ENCODE measurements at places on chromosomes 13 and 19.

DNA sequence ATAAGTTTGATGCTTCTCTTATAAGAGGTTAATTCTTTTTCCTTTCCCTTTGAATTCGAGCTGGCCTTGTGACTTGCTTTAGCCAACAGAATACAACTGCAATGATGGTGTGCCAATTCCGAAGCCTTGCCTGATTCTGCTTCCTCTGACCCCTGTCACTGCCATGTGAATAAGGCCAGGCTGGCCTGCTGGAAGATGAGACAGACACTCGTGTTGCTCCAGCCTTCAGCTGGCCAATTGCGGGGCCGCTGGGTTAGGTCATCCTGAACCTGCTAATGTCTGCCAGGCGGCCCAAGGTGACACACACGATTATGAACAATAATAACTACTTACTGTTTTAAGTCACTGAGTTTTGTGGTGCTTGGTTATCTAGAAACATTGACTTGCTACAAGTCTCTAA, 352.0 kb downstream of the MYO16 start:
- DNase-seq: no peak

DNA sequence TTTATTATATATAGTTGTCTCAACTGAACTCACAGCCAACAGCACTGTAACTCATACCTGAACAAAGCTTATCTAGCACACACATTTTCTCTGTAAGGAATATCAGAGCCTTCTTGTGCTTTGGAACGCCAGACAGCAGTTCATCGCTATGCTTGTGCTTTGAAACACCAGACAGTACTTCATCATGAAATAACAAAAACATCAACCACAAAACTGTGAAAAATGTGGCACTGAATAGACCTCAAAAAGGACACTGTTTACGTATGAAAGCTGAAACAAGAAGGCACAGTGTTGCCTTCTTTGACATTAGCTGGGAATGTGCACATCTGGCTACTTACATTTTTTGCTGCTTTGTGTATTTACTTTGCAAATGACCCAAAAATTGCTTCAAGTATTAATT, 160.2 kb downstream of the PDS5B start:
- DNase-seq: no peak

DNA sequence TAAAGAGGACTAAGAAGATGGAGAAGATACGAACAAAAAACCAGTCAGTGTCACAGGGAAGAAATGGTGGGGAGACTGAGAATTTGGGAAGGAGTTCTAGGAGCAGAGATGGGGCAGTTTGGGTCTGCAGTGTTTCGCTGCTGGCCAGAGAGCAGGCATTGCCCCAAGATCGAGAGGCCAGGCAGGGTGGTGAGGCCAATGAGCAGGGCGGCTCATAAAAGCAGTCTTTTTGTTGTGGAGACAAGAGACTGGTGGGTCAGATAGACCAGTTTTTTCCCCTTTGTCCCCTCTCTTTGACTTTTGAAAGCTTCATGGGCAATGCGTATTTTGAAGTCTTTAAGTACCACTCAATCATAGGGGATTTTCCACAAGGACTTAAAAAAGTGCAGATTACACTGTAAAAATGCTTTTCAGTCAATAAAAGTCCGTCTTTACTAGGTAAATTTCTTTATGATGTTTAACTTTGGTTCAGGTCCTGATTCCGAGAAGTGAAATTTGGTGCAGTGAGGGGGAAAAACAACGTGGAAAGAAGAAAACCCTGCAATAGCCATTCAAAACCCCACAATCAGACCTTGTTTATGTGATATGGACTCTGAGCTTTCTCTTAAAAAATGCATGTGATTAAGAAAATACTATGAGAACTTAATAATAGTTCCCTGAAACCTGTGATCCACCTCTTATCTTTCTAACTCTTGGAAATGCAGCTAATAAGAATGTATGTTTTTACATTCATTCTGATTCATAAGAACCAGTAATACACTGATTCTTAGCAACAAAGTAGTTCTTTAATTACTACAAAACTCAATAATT, 338.9 kb downstream of the KLF5 start:
- no peak for DNase-seq

- DNase-seq: no peak
Measured at GRCh38 chr13:73075954-73076353, 17.1 kb downstream of the KLF5 start.

DNA sequence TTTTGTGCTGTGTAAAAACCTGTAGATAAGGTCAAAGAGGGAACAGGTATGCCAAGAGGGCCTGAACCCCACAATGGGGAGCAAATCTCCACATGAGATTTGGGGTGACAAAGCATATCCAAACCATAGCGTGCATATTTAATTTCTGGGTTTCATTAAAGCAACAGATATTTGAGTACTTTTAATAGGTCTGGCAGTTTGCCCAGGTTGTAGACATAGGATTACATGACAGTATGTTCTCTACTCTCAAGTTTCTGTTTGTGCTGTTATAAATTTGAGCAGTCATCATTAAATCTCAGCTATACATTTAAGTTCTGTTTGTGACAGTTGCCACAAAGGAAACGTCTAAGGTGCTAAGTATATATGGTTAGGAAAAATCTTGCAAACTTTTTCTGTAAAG, 236.4 kb downstream of the ATP8A2 start:
- no peak for DNase-seq

DNA sequence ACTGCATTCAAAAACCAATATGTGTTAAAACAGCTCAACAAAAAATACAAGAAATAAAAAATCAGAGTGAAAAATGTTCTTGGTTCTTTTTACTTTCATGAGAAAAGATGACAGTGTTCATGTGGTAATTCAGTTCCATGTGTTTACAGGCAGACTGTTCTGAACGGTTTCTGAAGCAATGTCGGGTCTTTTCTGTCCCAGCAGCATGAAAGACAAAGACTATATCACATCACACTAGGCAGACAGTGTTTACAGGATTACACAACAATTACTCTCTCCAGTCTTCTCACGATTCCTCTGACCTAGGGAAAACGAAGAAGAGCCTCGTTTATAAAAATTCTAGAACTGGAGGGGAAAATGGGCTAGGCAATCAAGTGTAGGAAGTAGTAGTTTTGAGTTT, 83.4 kb downstream of the UBL3 start:
- no peak for DNase-seq

DNA sequence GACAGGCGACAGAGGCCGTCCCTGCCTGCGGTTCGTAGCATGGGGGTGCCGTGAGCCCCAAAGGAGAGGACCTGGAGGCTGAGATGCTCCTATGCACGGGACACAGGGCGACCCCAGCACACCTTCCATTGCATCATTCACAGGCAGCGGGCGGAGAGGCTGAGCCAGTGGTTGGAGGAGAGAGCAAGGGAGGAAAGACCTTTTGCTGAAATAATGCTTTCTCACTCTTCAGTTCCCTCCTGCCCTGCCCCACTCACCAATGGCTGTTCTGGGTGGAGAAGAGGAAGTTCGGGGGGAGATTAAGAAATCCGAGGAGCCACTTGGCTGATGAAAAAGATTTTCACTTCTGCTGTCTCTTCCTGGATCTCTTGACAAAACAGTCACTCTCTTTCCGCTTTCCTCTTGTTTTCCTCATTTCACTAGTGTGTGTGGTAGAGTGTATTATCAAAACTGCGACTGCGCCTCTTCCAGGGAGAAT, at the start of gene NLRP12:
Gene NLRP12 (minus strand): TSS at position 181 of the 478 bp plus-strand sequence. CDS start 140 bp downstream, at position 41.
- peak; percentile 39 for DNase-seq

DNA sequence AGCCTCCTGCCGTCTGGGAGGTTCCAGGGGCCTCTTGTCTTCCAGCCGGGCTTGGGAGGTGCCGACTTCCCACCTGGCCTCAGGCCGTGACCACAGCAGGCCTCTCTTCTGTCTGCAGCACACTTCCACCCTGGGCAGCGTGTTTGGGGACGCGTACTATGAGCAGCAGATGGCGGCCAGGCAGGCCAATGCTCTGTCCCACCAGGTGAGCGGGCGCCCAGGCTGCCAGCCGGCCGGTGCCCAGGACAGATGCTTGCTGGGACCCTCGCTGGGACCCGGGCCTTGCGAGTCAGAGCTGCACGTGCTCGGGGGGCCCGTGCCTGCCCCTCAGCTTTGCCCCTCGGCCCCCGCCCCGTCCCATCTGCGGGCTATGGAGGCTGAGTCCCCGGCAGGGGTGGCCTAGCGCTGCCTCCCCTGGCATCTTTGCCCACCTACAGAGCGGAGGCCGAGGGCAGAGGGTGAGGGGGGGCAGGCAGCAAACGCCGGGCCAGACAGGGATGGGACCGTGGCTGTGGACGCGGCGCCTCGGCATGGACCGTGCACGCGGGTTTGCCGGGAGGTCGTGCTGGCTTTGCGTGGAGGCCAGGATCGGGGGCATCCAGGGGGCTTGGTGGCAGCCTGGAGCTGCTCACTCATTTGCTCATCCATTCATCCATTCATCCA, 16.2 kb downstream of the COMP start:
- no peak for DNase-seq

DNA sequence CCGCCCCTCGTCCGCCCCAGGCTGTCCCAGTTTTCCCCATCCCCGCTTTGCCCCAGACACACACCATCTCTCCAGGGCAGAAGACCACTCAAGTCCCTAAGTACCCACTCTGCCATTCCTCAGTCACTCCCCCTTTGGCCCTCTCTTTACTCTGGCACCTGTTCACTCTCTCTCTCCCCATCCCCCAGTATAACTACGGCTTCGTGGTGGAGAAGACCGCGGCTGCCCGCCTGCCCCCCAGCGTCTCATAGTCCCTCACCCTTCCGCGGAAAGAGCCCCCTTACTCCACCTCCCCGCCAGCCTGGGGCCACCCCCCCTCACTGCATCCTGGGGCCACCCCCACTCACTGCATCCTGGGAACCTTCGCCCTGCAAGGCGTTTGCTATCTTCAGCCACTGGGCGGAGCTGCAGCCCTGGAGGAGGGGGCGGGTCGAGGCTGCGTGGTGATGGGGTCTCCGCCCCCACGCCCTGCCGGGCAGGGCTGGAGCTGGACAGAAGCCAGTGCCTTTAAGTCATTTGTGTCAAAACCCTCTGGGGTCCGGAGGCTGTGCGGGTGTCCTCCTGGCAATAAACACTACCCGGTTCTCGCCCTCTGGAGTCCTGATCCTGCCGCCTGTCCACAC, 5.0 kb downstream of the MVB12A start:
- DNase-seq: no peak

- no peak for DNase-seq
Measured at GRCh38 chr13:74289107-74289506, 154.9 kb upstream of the KLF12 start.

- no peak for DNase-seq
Measured at GRCh38 chr13:110760611-110761010, 47.1 kb downstream of the ING1 start.

- DNase-seq: no peak
Measured at GRCh38 chr13:39039041-39039440, 785 bp downstream of the NHLRC3 start.

DNA sequence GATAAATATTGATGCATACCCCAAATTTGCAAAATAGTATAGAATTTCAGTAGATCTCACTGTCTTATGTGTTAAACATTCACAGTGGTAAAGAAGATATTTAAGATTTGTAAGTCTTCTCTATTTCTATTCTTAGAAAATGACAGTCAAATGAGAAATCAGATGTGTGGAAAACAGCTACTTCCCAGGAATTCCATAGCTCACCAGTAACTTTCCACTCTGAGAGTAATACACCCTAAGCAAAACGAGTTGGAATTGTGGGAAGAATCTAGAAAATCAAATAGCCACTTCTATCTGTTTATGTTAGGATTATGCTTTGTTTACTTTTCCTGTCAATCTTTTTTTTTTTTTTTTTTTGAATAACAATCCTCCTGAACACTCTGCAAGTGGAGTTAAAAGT, 69.1 kb downstream of the FLT1 start:
- DNase-seq: no peak

DNA sequence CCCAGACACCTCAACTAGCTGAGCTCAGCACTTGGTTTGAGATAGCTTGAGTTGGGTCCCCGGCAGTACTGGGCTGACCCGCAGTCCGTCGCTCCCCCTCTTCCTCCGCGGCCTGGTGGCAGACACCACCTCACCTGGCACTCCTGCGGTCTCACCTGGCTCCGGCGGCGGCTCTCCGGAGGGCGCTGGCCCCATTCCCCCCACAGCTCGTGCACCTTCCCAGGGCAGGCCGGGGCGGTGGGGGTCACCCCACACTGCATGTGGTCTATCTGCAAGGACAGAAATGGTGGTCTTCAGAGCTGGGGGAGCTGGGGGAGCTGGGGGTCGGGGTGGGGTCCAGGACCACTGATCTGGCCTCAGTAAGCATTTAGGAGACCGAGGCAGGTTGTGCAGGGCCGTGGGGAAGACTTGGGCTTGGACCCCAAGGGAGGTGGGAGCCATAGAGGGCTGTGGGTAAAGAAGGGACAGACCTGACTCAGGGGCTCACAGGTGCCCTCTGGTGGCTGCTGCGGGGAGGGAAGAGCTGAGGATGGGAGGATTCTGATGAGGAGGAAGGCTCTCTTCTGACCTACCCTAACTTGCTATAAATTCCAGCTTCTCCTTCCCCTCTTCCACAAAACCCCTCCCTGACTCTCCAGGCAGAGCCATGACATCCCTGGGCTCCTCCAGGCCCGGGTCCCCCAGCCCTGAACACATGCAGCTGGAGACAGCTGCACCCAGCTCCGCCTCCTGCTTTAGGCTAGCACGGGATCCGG, 6.7 kb upstream of the PLIN4 start:
- peak; percentile 63 for DNase-seq

- DNase-seq: no peak
Measured at GRCh38 chr13:113895436-113895835, 31.6 kb upstream of the GAS6 start.

GRCh38 chr13:99419591-99420243, 81.6 kb upstream of the TM9SF2 start:
- DNase-seq: no peak

GRCh38 chr13:95641291-95642027, 3.0 kb downstream of the DZIP1 start:
- no peak for DNase-seq

GRCh38 chr13:85724546-85725432, 74.4 kb downstream of the SLITRK6 start:
- no peak for DNase-seq

DNA sequence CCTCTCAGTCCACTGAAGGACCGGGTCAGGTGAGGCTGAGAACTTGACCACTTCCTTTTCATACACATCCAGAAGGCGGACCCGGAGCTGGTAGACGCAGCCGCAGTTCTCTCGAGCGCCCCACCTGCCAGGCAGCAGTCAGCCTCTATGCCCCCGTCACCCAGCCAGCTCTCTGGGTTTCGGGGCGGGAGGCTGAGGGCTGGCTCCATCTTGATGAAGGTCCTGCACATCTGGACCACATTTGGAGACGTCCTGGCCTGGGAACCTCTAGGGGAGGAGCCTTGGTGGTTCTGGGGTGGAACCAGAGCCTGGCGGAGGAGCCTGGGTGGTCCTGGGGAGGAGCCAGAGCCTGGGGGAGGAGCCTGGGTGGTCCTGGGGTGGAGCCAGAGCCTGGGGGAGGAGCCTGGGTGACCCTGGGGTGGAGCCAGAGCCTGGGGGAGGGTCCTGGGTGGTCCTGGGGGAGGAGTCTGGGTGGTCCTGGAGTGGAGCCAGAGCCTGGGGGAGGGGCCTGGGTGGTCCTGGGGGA, 14.3 kb downstream of the MRPS12 start:
- DNase-seq: no peak

DNA sequence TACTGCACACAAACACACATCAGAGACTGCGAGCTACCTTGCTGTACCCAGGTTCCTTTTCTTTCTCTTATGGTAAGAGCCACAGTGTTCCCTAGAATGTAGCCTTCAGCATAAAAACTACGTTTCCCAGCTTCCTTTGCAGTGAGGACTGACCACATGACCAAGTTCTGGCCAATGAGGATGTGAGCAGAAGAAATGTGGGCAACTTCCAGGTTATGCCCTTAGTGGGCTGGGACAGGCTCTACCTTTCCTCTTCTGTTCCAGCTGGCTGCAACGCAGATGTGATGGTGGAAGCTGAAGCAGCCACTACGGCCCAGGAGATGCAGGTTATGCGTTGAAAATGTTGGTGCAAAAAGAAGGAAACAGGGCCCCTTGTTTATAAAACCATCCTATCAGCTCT, 27.5 kb downstream of the VRK3 start:
- DNase-seq: no peak

- DNase-seq: no peak
Measured at GRCh38 chr13:93080587-93080986, 146.0 kb upstream of the GPC6 start.
